ENCODE measurements at places on chromosomes 2 and 18.

DNA sequence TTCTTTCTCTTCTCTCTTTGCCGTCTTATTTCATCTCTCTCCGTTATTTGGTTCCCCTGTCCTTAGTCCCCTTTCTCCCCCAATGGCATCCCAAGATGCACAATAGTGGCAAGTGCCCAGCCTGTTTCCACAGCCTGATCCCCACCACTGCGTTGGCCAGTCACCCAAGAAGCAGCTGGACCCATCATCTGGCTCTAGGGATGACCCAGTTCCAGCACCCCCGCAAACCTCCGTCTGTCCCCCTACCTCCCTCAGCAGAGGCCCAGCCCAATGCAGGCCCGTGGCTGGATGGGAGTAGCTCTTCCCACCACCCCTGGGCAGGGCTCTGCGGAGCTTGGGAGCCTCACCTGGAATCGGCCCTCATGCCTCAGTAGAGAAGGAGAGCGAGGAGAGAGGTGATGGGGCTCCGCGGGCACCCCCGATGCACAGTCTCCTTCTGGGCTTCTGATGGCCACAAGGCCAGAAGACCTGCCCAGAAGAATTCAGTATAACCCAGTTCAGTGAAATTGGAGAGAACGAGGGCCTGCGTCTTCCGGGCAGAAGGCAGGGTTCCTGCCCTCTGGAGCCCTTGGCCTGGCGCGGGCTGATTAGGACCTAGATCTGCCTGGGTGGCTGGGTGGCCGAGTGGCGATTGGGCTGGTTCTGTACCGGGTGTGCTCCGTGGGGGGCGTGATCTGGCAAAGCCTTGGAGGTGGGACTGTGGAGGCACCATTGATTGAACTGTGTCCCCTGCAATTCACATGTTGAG is 50.9 kb downstream of the RRM2 start:
- DNase-seq = no peak

DNA sequence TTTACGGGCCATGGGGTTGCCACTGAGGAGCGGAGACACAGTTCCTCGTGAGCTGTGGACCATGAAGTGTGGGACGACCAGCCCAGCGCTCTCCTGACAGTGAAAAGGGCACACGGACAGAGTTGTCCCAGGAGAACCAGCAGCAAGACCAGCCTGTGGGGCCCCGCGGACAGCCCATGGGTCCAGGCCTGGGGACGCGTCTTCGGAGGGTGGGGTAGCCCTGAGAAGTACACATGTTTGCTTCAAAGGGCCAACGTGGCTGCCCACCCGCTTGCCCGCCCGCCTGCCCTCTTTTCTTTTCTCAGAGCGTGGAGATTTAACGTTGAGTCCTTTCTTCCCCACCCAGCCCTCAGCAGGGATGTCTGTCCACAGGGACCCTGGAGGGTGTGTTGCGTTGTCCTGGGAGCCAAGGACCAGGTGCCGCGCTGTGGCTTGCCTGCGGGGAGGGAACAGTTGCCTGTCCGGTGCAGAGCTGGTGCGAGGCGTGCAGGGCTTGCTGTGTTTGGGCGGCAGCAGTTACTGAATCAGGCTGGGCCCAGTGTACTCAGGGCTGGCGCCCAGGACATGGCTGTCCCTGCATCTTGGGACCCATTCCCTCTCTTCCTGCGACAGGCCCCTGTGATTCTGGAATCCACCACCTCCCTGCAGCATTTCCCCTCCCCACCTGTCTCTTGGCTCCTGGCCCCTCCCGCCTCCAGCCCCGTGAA is 120.1 kb upstream of the HDAC4 start:
- DNase-seq = no peak

DNA sequence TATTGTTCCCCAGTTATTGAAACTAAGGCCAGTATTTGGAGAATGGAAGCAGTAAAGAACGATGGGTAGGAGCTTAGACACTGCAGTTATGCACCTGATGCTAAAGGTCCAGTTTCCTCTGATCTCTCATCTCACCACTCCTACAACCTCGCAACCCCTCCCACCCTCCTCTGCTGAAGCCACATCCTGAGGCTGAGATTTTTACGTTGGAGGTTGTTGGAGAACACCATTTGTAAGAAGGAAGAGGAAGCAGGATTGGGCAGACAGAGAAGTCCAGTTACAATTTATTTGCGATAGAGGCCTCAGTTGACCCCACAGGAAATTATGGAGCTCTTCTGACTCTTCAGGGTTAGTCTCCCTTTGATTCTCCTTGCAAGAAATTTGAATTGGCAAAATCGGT is 54.3 kb upstream of the NDUFV2 start:
- DNase-seq = no peak

GRCh38 chr2:236171181-236171679 is 3.0 kb upstream of the GBX2 start:
- no peak for DNase-seq

- no peak for DNase-seq
Measured at GRCh38 chr2:110810404-110810803, 78.0 kb downstream of the ACOXL start.

GRCh38 chr2:220660277-220661145 is 911.6 kb downstream of the EPHA4 start:
- no peak for DNase-seq
